Left forelimb (tissue), 1 donor: ENCODE measurements at places on chromosomes 16 and 17.

DNA sequence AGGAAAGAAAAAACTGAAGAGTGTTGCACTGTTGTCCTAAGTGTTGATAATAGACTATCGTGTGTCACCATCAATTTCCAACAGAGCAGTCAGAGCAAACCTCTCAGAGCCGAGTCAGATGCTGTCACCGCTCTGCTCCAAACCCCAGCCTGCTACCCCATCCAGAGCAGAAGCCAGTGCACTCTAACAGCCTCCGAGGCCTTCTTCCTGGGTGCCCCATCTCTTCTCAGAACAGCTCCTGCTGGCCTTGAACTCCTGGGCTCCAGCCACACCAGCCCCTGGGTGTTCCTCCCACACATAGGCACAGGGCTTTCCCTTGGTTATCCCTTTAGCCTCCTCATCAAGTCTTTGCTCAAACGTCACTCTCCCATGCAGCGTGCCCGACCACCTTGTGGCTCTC, 21.0 kb downstream of the MEIOB start:
- DNase-seq: no peak

GRCh38 chr17:30360086-30360808, 18.5 kb upstream of the CPD start:
- no peak for DNase-seq

DNA sequence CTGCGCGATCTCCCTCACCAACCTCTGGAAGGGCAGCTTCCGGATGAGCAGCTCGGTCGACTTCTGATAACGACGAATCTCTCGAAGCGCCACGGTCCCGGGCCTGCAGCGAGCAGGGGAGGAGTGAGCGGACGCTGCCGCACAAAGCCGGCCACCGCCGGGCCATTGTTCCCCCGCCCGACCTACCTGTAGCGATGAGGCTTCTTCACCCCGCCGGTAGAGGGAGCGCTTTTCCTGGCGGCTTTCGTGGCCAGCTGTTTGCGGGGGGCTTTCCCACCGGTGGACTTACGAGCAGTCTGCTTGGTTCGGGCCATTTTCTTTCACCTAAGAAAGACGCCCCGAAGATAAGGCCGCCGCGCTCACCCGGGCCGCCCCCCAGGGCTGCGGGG, 5.8 kb upstream of the UNK start:
- DNase-seq: no peak

- no peak for DNase-seq
Observed at GRCh38 chr17:9241774-9242496, 220.6 kb downstream of the NTN1 start.

DNA sequence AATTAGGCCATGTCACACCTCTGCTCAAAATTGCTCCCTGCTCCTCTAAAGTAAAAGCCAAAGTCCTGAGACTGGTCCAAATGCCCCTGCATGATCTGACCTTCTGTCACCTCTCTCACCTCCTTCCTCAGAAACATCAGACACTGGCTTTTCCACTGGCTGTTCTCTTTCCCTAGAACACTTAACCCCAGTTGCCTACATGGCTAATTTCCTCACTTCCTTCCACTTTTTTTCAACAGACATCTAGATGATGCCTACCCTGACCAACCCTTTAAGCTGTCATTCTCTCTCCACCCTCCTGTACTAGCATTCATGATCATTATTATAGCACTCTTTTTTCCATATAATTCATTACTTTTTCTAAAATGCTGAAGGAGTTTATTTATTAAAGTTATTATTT, 31.0 kb downstream of the CCT6B start:
- no peak for DNase-seq

GRCh38 chr17:4870855-4871254, 28.5 kb upstream of the C17orf107 start:
- no peak for DNase-seq

GRCh38 chr17:64497565-64498035, 746 bp upstream of the POLG2 start:
- DNase-seq: no peak

DNA sequence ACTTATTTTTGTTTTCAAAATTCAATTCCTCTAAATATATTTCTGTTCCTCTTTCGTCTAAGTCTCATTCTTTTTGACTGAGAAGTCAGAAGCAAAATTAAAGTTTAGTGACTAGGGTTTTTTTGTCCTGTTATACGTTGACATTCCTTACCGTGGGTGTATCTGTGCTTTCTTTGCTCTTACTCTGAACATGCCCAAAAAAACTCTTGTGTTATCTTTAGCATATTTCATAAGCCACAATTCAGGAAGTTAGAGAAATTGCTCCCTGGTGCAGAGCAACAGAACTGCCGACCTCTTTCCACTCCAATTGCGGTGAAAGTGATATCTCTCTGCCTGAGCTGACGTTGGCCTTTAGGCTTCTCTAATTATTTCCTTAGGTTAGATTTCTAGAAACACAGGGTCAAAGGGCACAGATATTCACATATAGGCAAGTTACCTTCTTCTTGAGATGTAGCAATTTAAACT, 65.7 kb downstream of the CENPV start:
- no peak for DNase-seq

DNA sequence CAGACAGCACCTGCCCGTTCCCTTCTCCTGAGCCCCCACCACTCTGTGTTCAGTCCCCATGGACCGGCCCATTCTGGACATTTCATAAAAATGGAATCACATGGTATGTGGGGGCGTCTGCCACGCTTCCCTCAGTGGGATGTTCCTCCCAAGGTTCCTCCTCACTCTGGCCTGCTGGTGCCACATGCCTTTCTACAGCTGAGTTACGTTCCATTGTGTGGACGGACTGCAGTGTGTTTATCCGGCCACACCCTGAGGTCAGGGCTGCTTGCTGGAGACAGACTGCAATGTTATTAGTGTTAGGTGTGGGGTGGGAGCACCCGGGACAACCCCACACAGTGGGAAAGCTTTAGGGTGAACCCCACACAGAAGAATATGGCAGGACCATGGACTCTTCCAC, 5.9 kb upstream of the AATK start:
- DNase-seq: no peak

DNA sequence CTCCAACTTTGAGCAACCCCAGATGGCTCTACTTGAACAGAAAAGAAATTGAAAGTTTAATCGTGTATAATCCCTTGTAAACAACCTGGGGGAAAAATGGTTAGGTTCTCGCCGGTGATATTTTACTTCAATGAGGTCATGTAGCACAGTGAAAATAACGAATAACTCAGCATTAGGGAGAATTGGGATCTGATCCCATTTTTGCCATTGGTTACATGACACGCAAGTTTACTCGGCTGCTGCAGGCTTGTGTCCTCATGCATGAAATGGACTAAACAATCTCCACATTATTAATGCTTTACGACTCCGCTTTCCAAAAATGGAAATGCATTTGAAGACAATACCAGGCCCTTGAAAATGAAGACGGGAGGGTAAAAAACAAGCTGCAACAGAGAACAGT, 45.5 kb upstream of the LRRC37A3 start:
- no peak for DNase-seq

- no peak for DNase-seq
Observed at GRCh38 chr16:13178318-13178717, 276.9 kb downstream of the SHISA9 start.

GRCh38 chr17:34384271-34384670, 21.2 kb upstream of the CCL1 start:
- DNase-seq: no peak

DNA sequence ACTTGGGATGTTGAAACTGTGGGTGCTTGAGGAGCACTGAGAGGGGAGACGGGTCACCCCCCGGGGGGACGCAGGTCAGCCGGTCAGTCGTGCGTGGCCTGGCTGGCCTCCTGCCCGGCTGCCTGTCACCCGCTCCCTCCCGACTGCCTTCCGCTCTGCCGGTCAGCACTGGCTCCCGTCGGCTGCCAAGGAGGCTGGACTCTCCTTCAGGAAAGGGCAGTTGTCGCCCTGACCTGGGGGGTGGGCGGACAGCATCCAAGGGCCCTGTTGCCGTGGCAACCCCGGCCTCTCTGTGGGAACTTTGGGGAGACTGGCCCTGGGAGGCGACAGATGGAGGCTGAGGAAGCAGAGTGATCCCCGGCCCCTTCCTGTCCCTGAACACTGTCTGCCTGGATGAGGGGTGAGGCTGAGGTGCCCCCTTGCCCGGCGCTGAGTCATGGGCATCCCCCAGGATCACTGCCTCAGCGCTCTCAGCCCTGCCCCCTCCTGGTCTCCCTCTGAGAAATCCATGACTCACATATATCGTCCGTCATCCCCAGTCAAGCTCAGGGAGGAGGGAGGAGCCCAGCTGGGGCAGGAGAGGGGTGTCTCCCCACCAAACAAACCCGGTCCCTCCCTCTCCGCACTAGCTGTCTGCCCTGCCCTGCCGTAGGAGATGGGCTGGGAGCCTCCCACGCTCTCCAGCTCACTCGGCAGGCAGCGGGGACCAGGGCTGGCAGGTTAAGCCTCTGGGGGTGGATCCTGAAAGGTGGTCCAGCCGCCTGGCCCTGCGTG, at the start of gene ADGRG1:
ADGRG1 (plus strand) TSS at position 623 of the 774 bp plus-strand sequence. CDS start 21,658 bp downstream, outside the sequence.
- no peak for DNase-seq

DNA sequence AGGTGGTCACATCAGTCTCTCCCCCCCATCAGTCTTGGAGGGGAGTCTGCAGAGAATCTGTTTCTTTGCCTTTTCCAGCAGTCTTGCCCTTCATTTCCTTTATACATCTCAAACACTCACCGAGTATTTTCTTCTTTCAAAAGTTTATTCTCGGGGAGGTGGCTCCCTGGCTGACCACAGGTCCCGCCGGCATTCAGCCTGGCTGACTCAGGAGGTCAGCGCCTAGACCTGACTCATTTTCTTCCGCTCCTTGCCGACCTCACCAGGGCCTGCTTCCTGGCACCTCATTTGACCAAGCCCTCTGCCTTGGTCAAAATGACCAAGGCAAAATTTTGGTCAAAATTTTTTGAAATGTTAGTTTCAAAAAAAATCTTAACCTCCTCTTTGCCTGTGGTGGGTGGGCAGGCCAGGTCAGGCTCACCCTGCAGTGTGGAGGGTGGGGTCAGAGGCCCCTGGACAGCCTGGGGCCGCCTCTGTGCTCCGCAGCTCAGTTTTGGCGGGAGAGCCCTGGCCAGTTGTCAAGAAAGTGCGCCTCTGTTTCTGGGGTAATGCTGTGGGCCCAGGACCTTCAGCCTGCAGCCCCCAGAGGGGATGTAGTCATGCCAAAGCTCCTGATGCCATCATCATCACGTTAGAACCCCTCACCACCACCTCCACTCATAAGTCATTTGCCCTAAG, 165.6 kb downstream of the SPECC1 start:
- DNase-seq: no peak

DNA sequence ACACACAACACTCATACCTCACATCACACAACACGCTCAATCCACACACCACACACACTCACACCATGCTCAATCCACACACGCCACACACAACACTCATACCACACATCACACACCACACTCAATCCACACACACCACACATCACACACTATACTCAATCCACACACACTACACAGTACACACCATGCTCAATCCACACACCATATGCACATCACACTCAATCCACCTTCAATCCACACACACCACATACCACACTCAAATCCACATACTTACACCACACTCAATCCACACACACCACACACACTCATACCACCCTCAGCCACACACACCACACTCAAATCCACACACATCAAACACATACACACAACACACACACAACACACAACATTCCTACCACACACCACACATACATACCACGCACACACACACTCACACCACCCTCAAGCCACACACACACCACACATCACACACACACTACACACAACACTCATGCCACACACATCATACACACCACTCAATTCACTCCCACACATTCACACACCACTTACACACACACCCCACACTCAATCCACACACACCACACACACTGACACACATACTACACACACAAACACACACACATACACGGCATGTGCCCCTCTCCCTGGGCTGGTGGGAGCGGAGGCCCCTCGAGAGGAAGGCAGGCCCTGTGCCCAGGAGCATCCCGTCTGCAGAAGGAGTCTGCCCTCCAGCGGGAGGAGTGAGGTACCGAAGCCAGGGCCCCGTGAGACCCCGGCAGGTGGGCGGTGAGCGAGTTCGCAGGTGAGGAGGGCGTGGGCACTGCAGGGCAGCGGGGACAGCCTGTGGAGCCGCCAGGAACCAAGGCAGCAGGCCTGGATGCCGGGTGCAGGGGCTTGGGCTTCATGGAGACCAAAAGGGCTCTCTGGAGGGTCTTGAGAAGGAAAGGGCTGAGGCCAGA, 33.1 kb upstream of the RPTOR start:
- DNase-seq: no peak

DNA sequence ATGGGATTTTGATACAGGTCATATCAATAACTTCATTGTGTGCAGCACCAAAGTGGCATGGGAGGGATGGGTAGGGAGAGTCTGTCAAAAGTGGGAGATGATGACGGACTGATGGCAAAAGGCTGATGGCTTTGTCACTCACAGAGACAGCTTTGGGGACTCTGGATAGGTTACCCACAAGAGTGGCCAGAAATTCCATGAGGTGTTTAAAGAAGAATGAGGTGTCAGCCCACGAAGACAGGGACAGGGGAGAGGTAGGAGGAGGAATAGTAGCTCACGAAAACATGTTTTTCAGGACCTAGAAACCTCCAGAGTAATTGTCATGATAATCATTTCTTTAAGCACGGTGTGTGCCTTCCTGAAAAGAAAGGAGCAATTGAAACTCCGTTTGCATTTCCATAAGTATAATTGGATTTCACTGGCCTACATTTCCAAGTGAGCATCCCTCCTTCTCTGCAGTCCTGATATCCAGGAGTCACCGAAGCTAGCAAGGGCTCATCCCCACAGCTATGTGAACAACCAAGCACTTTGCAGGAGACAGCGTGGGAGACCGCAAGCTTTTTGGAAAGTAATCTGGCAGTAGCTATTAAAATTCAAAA, 60.0 kb downstream of the HSD17B2 start:
- no peak for DNase-seq

- no peak for DNase-seq
Observed at GRCh38 chr16:8655184-8655717, 19.2 kb upstream of the ABAT start.

GRCh38 chr17:68326681-68327080, 35.4 kb downstream of the ARSG start:
- no peak for DNase-seq

DNA sequence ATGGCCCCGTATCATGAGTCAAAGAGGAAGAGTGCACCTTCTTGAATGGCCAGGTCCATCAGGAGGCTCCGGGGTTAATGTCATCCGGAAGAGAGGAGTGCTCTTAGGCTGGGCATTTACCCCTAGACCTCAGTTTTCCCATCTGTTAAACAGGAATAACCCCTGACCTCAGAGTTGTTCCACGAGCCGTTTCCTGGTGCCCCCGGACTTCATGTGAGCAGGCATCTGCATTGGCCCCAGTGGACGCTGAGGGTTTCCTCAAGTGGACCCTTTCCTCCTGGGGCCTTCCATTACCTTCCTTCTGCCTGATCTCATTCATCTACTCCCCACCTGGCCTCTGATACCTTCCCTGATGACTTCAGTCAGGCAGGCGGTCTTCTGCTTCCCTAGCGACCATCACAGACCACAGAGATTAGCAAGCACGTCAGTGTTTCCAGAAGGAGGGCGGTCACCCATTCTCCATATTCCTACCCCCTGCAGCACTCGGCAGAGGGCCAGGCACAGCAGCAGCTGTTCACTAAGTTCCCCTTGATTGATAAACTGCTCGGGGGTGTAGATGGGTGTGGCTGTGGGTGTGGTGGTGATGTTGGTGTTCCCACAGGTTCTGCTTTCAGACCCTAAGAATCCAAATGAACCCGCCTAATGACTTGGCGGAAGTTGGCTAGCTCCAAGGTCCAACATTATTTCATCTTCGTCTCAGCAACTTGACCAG, 346.6 kb upstream of the TNRC6C start:
- DNase-seq: no peak
